NCI-H1417 (cell line): ENCODE measurements at places on chromosomes 3 and 15.

- DNase-seq, result no peak
These were observed 6.8 kb downstream of the CDAN1 start for GRCh38 chr15:42730135-42730534.

DNA sequence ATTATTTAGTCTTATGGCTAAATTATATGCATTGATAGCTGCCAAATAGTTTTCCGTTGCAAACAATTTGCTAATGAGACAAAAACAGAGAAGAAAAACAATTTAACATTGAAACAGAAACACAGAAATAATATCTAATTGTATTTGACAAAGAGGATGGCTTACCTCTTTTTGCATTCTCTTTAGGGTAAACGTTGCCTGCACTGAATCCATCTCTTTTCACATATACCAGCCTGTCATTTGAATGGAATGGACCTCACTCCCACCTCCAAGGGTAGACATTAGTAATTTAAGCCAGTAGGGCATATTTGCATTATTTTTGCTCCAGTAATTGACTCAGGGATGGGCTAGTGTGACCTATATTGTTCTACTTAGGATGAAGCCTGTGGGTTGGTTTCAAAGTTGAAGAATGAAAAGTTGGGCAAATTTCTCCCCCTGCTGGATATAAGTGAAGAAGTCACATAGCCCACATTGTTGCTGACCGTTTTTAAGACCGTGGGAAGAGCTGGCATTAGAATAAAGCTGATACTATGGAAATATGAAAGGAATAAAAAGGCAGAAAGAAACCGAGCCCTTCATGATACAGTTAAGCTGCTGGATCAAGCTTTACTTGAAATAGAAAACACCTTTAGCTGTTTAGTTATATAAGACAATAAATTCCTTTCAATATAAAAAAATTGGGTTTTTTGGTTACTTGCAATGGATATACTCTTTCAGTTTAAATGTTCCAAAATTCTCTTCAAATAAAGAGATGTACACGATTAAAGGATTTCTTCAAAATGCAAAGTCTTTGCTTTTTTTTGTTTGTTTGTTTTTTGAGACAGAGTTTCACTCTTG lies 26.9 kb downstream of the PIERCE2 start:
- peak; percentile 4 for DNase-seq

DNA sequence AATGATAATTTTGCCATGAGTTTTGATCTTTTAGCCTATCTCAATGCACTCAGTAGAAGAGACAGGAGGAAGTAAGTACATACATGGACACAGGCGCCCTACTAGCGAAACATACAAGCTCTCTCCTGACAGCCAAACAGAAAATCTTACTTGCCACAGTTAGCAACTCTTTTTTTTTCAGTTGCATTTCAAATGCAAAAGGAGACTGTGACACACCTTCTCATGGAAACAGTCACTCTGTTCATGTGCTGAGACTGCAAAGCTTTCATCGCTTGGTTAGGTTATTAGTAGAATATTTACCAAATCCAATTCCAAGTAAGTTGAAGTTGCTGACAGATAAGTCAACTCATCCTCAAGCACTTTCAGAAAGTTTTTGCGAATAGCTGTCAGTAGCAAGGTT lies 223.3 kb downstream of the FOXP1 start:
- no peak for DNase-seq

DNA sequence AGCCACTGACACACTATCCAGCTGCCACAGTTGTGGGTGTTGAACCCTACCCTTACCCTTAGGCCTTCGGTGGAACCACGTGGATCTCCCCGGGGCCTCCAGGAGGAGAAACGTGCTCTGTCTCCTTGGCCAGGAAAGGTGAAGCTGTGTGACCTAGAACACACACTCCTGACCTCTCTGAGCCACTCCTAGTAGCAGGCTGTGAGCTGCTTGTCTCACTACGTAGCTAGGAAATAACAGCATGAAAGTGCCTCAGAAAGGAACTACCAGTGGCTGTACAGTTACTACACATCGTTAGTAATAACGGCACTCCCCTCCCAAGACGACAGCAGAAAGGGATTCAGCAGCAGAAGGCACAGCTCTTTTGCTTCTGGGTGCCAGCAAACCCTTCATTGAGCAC lies 36.2 kb upstream of the SLC6A6 start:
- no peak for DNase-seq

- DNase-seq, result no peak
These were observed 15.4 kb downstream of the ABHD2 start for GRCh38 chr15:89103481-89104171.

DNA sequence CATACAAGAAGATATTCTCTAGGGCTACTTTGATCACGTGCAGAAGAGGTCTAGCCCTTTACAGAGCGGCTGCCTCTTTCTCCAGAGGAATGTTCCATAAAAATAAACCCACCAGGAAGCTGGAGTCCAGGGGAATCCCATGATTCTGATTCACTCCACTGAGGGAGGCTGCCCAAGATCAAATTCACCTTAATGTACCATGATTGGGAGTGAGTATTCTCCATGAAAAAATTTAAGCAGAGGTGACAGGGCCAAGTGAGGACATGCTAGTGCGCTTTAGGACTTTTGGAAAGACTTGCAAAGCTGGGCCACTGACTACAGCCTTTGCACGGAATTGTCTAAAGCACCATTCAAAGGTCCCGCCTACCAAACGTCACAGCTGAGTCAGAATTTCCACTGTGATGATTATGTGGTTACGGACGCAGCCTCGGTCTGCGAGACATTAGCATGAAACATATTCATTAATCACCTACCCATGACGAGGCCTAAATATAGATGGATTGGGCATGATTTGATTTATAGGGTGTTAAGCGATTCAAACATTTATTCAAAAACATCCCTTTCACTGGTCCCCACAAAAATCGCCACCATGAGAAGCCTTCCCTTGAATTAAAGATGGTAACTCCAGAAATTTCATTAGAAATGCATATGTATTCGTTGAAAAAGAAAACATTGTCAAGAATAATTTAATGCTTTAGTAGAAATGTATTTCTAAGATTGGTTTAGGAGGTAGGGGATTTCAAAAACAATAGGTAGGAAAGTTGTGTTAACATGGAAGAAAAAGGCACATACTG lies 152.6 kb downstream of the GREM1 start:
- no peak for DNase-seq
